Fibroblast of lung (primary cell): ENCODE measurements at places on chromosomes 5 and 9.

DNA sequence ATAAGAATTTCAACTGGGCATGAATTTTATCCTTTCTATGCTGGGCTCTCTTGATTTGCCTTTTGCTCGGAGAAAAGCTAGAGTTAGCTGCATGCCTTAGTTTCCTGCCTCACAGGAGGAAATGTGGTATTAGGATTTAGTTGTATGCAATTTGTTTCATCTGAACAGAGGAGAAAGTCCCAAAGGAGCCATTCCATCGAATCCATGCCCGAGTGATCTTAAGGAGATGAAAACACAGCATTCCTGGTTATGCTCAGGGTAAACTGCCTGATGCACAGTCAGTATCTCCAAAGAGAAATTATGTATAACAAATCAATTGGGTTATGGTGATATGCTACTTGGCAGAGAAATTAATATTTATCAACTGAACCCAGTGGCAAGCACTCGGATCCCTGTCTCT lies 51.1 kb downstream of the TTC1 start:
- DNase-seq = no peak

- peak; percentile 45 for DNase-seq
Observed at GRCh38 chr9:20620650-20621470, 1.4 kb downstream of the MLLT3 start.

DNA sequence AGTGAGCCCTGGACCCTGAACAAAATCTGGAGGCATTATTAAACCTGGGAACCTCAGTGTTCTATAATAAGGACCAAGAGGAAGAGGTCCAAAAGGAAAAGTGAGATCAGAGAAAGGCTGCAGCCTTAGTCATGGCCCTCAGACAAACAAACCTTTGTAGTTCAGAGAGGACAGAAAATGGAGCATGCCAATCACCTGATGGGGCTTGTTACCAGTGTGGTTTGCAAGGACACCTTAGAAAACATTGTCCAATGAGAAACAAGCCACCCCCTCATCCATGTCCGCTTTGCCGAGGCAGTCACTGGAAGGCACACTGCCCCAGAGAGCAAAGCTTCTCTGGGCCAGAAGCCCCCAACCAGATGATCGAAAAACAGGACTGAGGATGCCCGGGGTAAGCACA lies 254.8 kb downstream of the CDH10 start:
- DNase-seq = no peak

- peak; percentile 18 for DNase-seq
Observed at GRCh38 chr5:107372723-107373450, 297.9 kb downstream of the EFNA5 start.

- no peak for DNase-seq
Observed at GRCh38 chr5:180001136-180001535, 70.4 kb downstream of the RNF130 start.

- DNase-seq = no peak
Observed at GRCh38 chr5:68406767-68407241, 191.2 kb downstream of the PIK3R1 start.

- DNase-seq = peak; percentile 81
Observed at GRCh38 chr9:135990468-135991429, 29.6 kb upstream of the UBAC1 start.
